ENCODE measurements at places on chromosomes 2 and 18. TPM values are rescaled to one million over a fixed set of nuclear protein-coding genes. Genes with fewer than 3 reads are reported as not detected.

GRCh38 chr2:148922062-148922461 lies 47.0 kb downstream of the KIF5C start:
- no peak for DNase-seq

The PFN4 gene
- not detected for total RNA-seq

DNA sequence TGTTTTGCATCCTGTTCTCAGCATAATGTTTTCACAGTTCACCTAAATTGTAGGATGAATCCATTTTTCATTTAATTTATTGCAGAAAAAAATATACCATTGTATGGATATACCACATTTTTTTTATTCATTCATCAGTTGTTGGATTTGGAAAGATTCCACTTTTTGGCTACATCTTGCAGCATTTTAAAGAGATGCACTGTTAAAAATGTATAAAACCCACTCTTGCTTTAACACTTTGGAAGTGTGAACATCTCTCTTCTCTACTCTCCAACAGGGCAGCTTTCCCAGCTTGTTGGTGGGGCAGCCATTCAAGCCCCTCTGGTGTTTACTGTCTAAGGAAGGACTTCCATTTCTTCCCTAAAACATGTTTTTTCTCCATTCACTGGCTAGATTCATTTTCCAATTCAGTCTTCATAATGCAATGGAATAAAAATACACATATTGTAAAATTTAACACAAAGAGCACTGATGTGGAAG lies 104.4 kb upstream of the CBLN2 start:
- DNase-seq: no peak

- DNase-seq: no peak
Measured at GRCh38 chr2:237497838-237498186, 10.8 kb downstream of the MLPH start.

The OST4 gene
- 253 TPM for total RNA-seq

DNA sequence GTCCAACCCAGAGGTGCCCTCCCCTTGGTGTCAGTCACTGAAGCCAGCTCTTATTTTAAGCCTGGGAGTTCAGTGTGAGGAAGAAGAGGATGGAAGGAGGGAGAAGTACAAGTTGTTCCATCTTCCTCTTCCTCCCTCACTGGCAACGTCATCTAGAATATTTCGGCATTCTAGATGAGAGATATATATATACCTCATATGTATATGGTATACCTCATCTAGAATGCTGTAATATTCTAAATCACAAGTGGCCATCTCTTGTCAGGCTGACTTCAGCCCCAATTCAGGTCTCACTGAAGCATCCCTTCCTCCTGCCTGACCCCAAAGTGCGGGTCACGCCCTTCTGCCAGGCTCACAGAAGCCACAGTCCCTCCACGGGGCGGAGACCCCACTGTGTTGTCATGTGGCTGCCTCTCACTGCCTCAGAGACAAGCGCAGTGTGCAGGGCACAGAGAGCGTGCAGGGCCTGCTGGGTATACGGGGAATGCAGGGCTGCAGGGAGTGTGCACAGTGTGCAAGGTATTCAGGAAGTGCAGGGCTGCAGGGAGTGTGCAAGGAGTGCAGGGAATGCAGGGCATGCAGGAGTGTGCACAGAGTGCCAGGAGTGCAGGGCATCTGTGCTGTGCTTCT lies 32.8 kb upstream of the B3GNT7 start:
- no peak for DNase-seq

The NAT8 gene
- not detected for total RNA-seq

The CDH7 gene
- total RNA-seq: not detected

- DNase-seq: no peak
Measured at GRCh38 chr2:236644502-236644911, 74.9 kb downstream of the ACKR3 start.

The NOSTRIN gene
- total RNA-seq: not detected

DNA sequence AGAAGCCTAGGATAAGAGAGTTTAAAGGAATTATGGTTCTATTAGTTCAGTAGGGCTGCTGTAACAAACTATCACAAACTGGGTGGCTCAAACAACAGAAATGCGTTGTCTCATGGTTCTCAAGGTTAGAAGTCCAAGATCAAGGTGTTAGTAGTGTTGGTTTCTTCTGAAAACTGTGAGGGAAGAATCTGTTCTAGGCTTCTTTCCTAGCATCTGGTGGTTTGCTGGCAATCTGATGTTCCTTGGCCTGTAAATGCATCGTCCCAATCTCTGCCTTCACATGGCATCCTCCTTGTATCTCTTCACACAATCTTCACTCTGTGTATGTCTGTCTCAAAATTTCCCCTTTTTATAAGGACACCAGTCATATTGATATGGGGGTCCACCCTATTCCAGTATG lies 76.3 kb downstream of the MDH1 start:
- no peak for DNase-seq

DNA sequence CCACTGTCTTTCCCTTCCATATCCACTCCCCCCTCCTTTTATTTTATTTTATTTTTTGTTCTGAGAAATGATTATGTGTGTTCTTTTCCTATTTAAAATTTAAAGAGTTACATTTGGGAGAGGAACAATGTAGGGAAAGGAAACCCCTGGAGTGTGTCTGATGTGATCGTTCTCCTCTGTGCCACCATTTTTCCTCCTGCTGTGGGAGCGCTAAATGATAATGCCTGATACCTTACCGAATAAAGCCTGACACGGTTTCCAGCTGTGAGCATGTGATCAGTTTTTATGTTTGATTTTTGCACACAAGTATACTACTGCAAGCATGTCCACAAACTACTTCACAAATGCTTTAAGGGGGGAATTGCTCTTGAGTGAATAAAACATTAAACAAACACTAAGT lies 317.8 kb upstream of the FANCL start:
- no peak for DNase-seq

DNA sequence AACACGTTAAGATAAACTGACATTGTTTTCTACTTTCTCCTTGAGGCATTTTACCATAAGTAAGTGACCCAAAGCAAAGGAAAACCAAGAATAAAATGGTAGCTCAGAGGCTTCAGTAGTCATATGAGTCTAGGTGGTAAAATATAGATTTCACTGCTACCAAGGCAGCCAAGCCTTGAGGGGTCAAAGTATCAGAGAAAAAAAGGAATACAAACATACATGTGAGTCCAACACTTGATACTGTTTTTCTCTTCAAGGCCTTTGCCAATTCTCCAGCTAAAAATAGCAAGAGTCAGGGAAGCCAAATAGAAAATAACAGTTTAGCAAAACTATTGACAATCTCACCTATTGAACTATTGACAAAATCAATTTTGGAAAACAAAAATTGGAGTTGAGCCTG lies 925.9 kb downstream of the BCL11A start:
- no peak for DNase-seq

- DNase-seq: no peak
Measured at GRCh38 chr18:77320971-77321559, 71.4 kb downstream of the GALR1 start.

GRCh38 chr18:9032519-9032918 lies 70.0 kb upstream of the NDUFV2 start:
- no peak for DNase-seq

The MAP2 gene
- total RNA-seq: 0.10 TPM

- DNase-seq: no peak
Measured at GRCh38 chr2:157178874-157179273, 78.6 kb upstream of the GALNT5 start.

DNA sequence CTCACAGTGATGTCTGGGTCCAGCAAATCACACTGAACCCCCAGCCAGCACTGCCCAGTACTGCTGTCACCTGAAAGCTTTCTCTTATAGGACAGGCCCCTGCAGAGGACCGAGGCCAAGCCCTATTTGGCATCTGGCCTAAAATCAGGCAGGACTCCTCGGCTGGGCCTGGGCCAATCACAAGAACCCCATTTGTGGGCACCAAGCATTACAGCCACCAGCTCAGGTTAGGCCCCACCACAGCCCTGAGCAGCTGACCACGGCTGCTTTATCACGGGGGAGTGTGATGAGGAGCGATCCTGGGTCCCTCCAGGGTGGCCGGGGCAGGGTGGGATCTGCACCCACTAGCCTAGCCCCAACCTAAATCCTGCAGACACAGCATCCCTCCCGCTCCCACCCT lies 8.2 kb downstream of the BIN1 start:
- no peak for DNase-seq

- DNase-seq: no peak
Measured at GRCh38 chr2:81467096-81467495, 1162.5 kb upstream of the LRRTM1 start.

DNA sequence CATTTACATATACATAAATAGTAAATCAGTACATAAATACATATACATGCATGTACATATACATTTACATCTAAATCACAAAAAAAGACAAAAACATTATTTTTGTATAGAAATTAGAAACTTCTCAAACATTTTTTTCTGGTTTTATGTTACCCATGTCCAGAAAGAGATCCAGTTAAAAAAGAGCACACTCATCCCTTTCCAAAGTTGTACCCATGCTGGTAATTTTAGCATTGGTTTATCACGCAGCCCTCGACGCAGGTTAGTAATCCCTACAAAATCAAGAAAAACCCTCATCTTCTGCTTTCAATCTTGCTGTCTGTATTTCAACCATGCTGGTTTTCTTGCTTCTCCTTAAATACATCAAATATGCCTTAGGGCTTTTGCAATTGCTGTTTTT lies 10.5 kb downstream of the SCN9A start:
- DNase-seq: no peak

The NEDD4L gene
- 3.6 TPM for total RNA-seq

The ELOA2 gene
- total RNA-seq: not detected

GRCh38 chr2:53751728-53752127 lies 15.9 kb upstream of the CHAC2 start:
- DNase-seq: no peak
